GM03348 (cell line): ENCODE measurements at places on chromosomes 11 and 22.

- no peak for DNase-seq
These were observed 1.6 kb downstream of the EIF3L start for GRCh38 chr22:37850801-37851200.

GRCh38 chr11:9462806-9463537, 2.2 kb downstream of the ZNF143 start:
- no peak for DNase-seq

- no peak for DNase-seq
These were observed at the start of the genes BSCL2 and GNG3 for GRCh38 chr11:62707277-62707861. Gene BSCL2 (minus strand): TSS chr11:62707424. CDS start chr11:62707195, 229 bp downstream. Gene GNG3 (plus strand): TSS chr11:62707676. CDS start chr11:62708296, 620 bp downstream.

DNA sequence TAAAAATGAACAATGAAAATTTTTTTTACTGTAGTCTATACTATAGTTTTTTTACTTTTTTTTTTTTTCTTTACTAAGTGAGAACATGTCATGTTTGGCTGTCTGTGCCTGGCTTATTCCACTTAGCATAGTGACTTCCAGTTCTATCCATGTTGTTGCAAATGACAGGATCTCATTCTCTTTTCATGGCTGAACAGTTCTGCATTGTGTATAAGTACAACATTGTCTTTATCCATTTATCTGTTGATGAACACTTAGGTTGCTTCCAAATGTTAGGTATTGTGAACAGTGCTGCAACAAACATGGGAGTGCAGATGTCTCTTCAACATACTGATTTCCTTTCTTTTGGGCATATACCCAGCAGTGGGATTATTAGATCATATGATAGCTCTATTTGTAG, 88.1 kb upstream of the CCDC90B start:
- no peak for DNase-seq

DNA sequence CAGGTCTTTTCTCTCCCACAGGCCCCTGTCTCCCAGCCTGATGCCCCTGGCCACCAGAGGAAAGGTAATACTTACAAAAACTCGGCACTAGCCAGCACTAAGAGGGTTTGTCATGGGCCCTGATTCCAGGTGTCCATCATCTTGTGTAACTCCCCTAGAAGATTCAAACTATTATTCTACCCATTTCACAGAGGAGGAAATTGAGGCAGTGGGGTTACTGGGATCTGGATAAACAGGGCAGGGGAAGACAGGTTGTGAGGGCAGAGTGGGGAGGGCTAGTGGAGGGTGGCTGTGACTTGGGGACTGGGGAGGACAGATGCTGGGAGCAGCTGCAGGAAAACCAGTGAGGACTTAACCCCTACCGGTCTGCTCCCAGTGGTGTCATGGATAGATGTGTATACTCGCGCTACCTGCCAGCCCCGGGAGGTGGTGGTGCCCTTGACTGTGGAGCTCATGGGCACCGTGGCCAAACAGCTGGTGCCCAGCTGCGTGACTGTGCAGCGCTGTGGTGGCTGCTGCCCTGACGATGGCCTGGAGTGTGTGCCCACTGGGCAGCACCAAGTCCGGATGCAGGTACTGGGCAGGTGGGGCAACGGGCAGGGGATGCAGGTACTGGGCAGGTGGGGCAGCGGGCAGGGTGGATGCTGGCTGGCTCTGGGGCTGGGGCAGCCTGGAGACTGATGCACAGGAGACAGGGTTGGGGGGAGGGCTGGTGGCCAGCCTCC, 1.2 kb downstream of the VEGFB start:
- no peak for DNase-seq

DNA sequence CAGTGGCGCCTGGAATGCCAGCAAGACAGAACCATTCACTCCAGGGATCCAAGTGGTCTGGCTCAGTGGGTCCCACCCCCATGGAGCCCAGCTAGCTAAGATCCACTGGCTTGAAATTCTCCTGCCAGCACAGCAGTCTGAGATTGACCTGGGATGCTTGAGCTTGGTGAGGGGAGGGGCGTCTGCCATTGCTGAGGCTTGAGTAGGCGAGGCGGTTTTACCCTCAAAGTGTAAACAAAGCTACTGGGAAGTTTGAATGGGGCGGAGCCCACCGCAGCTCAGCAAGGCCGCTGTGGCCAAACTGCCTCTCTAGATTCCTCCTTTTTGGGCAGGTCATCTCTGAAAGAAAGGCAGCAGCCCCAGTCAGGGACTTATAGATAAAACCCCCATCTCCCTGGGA, 125.7 kb upstream of the DDI1 start:
- DNase-seq: no peak

GRCh38 chr11:91625495-91625894, 599.1 kb upstream of the FAT3 start:
- no peak for DNase-seq

GRCh38 chr22:41909310-41910049, 5.4 kb downstream of the SHISA8 start:
- no peak for DNase-seq

GRCh38 chr11:62931499-62932278, 10.5 kb upstream of the CHRM1 start:
- DNase-seq: peak; percentile 5

- DNase-seq: no peak
These were observed 1.6 kb upstream of the FBXO3 start for GRCh38 chr11:33775832-33776470.

DNA sequence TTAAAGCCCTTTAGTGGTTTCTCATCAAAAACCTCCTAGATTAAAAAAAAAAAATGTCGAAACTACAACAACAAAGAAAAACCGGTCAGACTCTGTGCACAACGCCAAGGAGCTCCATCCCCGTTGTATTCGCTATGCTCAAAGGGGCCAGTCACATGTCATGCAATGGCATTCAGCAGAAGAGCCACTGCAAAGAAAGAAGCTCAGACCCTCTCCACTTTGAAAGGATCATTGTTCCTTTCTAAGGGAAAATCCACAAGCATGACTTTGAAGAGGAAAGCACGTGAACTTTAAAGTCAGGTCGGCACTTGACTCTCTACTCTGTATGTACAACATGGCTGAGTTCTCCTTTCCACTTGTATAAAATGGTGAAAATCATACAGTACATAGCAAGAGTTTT, 655.6 kb downstream of the ETS1 start:
- DNase-seq: no peak

DNA sequence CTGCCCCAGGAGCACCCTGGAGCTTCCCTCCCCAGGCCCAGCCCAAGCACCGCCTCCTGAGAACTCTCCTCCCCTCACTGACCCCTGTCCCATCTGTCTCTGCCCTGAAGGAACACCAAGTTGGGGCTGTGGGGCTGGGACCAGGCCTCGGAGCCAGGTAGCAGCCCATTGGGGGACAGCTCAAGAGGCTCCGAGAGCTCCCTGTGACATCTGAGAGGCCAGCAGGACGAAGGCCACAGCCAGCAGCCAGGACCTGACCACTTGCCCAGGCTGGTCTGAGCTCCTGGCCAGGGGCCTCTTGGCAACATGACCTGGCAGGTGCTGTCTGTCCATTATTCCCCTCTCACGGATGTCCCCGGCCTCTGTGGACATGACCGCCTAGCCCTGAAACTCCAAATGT, 33.7 kb downstream of the IGF2 start:
- no peak for DNase-seq

DNA sequence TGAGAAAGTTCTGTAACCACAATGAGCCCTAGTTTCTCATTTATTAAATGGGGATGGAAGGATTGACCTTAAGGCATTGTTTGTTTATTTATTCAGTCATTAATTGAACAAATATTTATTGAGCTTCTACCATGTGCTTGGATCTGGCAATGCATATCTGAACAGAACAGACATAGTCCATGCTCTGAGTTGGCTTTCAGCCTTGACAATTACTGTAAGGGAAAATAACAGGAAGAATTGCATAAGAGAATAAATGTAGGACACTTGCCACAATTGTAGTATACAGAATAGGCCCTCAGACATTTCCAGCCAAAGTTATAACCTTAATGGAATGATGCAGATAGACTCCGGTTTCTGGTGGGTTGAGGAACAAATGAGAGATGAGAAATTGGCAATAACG, 160.5 kb upstream of the TTC12 start:
- peak; percentile 14 for DNase-seq

DNA sequence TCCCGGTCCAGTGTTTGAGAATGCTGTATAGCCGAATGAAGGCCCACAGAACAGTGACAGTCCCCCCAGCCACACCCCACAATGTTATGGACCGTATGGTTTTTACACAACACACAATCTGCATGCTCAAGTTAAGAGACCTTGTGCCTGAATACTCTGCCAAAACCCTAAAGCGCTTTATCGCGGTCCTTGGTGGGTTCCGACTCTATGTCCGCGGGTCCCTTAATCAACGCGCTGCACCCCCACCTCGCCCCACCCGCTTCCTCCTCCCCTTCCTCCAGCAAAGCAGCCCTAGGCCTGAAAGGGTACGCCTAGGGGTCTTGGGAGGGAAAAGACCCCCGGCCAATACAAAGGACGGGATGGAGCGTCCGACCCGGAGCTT, 442 bp downstream of the COPB1 start:
- DNase-seq: peak; percentile 47

GRCh38 chr11:44229098-44229497, 80.8 kb downstream of the ALX4 start:
- DNase-seq: no peak

- DNase-seq: no peak
These were observed 145.9 kb upstream of the OPCML start for GRCh38 chr11:133678191-133678590.

GRCh38 chr22:44734801-44735517, 17.4 kb upstream of the ARHGAP8 start:
- no peak for DNase-seq

- DNase-seq: no peak
These were observed 136.7 kb upstream of the FAT3 start for GRCh38 chr11:92087725-92088537.

GRCh38 chr11:68840661-68841653, 759 bp downstream of the CPT1A start:
- peak; percentile 76 for DNase-seq

GRCh38 chr11:84497981-84498411, 1129.1 kb downstream of the DLG2 start:
- peak; percentile 50 for DNase-seq

GRCh38 chr11:35725885-35726284, 63.3 kb downstream of the TRIM44 start:
- DNase-seq: peak; percentile 6

DNA sequence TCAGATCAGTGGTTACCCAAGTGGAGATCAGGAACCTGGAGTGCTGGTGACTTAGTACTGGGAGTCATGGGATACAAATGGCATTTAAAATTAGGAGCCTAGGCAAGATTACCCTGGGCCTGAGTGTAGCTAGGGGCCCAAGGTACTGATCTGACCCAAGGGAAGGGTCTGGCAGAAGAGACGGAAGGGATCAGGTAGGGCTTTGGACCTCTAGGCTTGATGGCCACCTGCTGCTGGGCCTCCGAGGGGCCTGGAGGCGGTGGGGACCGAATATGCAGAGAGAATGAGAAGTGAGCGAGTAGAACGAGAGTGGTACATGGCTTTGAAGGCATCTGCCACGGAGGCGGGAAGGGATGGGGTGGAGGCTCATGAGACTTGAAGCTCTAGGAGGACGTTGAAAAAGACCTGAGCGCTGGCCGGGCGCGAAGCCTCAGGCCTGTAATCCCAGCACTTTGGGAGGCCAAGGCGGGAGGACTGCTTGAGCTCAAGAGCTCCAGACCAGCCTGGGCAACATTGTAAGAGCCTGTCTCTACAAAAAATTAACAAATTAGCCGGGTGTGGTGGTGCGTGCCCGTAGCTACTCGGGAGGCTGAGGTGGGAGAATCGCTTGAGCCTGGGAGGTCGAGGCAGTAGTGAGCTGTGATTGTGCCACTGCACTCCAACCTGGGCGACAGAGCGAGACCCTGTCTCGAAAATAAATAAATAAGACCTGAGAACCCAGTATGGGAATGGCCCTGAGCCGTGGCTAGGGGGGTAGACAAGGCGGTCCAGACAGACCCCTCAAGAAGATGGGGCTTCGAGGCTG, 563 bp upstream of the PPIL2 start:
- DNase-seq: no peak

DNA sequence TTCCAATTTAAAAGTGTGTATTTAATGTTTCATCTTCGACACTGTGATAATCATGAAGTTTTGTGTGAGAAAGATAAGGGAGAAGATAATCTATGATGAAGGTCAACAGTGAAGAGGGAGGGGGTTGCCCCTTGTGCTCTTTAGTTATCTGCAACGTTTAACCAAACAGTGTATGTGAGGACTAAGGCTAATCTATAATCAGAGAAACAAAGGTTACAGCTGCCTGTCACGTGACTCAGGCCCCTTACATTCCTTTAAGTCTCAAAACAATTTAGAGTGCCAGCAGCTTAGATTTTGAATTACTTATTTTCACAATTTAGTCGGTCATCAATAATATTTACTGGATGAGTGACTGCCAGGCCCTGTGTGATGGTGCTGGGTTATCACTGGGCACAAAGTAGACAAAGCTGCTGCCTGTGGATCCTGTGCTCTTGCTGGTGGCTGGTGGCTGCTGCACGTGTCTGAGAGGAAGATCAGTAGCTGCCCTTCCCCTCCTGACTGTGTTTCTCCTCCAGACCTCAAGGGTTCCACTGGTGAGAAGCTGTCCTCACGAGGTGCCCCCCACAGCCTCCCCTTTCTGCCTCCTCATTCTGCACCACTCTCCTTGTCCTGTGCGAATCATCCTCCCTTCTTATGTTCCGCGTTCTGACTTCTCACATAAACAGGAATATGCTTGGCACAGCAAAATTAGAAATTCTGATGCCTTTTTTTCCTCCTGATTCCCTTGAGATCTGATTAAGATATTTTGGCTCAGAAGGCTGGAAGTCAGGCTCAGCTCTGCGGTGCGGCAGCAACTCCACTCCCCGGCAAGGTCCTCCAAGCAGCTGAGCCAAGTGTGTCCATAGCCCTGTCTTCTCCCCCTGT, 331.1 kb upstream of the B3GAT1 start:
- no peak for DNase-seq

- DNase-seq: no peak
These were observed 5.4 kb upstream of the HDHD5 start for GRCh38 chr22:17164392-17165024.

- DNase-seq: no peak
These were observed 36.3 kb downstream of the HIRA start for GRCh38 chr22:19395276-19395675.

DNA sequence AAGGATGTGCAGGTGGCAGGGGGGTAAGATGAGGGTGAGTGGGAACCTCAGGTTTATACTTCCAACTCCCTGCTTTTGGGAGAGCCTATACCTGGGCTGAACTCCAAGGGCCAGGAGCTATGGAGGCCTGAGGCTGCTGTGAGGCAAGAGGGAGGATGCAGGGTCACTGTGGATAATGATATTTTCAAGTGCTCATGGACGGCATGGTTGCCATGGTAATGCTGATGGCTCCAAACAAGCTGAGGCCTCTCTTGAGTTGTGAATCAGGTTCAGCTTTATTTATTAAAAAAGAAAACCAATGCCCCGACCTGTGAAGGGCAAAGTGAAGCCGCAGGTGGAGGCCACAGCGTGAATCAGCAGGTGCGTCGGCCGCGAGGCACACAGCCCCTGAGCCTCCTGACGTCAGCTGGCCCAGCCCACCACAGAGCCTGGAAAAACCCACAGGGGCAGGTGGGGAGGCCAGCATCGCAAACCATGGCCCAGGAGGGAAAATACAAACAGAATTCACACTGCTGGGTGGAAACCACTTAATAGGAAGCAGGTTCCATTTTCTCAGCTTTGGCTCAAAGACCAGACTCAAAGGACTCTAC, 17.4 kb upstream of the CREB3L1 start:
- DNase-seq: no peak

GRCh38 chr22:34851918-34852662, 213.9 kb upstream of the ISX start:
- no peak for DNase-seq

- no peak for DNase-seq
These were observed 175.7 kb upstream of the CARD18 start for GRCh38 chr11:105315287-105315686.

- DNase-seq: no peak
These were observed 213.5 kb downstream of the CTTN start for GRCh38 chr11:70611821-70612220.

GRCh38 chr22:32636884-32637283, 162.3 kb downstream of the FBXO7 start:
- peak; percentile 39 for DNase-seq
